ENCODE measurements at places on chromosomes 4 and X.
A peak's percentile ranks its signal among the peaks of the same experiment; 100 is the strongest.

DNA sequence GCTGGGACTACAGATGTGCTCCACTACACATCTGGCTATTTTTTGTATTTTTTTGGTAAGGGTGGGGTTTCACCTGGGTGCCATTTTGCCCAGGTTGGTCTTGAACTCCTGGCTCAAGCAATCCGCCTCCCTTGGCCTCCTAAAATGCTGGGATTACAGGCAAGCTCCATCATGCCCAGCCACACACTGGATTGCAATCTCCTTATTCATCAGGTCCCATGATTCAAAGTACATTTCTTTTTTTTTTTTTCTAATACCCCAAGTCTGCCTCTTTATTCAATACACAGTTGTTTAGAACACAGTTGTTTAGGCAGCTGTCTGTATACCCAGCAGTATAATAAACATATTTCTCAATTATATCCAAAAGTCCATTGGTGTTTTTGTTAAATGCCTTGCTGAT lies 130.3 kb upstream of the ARSJ start:
- no peak for DNase-seq

GRCh38 chr4:155487210-155487609 lies 110.4 kb upstream of the MAP9 start:
- no peak for DNase-seq

DNA sequence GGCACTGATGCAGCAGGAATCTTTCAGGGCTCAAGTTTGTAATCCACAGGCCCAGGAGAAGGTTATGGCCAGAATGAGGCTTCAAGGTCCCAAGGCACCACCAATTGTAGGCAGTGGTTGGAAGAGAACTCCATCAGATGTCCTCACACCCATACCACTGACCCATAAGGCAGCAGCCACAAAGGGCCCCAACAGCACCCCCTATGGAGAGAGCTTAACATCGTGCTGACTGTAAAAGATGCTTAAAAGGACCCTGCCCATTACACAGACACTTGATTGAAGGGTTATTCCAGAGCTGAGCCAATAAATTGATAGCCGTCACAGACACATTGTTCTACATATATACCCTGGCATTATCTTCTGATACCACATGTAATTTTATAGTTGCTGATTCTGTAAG lies 113.7 kb downstream of the SOWAHB start:
- no peak for DNase-seq

DNA sequence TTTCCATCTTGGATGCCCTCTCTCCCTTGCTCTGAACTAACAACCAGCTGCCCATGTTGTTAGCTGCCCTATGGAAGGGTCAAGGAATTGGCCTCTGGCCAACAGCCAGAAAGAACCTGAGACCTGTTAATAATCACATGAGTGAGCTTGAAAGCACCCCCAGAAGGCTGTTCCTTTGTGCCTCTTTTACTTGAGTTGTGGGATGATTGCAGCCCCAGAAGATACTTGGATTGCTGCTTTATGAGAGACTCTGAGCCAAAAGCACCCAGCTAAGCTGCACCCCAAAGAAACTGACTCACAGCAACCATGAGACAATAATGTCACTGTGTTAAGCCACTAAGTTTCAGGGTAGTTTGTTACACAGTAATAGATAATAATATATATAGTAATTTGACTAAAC lies 73.3 kb downstream of the FRYL start:
- DNase-seq, result no peak

DNA sequence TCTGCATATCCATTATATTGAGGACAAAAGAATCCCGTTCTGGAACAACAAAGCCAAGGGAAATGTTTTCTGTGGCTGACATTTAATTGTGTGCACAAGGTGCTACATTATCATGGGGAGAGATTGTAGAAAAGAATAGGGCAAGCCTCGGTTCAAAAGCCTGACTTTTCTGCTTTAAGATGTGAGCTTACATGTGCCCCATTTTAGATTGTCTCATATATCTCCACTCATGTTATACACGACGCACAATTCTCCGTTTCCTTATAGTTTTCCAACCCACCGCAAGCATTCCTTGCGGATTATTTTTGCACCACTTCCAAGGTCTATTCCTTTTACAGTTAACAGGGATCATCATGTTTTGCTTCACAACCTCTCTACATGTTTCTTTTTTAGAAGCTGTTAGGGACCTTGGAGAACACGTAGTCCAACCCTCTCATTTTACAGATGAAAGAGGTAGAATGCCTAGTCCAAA lies 99.6 kb upstream of the MAML3 start:
- no peak for DNase-seq

- DNase-seq, result no peak
These were observed 135.2 kb upstream of the EDNRA start for GRCh38 chr4:147345662-147346061.

DNA sequence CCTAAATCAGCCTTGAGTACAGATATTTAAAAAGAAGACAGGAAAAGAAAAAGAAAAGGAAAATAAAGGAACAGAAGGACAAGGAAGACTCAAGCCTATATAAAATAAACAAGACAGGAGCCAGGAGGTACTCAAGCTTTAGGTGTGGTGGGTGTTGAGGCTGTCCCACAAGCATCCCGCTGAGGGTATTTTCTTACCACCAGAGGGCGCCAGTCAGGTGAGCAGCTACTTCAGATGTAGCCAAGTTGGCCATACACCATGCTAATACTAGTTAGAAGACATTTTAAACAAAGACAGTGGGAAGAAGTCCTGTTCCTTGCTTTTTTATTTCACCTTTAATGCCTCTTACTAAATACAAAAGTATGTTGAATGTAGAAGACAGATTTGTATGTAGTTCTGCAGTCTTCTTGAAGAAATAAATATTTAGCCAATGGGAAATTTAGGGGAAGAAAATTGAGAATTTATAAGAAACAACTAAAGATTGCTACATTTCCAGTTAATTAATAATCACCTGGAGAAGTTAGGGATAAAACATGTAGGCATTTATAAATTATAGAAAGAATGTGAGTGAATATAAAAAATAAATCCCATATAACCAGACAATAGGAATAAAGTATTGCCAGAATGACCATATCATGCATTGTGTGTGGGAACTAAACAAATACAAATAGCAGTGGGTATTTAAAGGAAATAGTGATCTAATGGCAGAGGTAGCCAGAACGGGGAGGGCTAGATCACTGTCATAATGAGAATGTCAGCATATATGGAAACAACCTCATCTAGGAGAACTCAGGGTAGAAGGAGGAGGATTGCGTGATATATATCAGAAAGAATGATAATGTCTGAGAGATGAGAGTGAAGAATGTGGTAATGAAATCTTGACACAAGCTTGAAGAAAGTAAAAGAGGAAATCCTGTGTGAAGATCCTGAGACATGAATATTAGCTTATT lies 71.0 kb downstream of the MTHFD2L start:
- DNase-seq, result no peak

DNA sequence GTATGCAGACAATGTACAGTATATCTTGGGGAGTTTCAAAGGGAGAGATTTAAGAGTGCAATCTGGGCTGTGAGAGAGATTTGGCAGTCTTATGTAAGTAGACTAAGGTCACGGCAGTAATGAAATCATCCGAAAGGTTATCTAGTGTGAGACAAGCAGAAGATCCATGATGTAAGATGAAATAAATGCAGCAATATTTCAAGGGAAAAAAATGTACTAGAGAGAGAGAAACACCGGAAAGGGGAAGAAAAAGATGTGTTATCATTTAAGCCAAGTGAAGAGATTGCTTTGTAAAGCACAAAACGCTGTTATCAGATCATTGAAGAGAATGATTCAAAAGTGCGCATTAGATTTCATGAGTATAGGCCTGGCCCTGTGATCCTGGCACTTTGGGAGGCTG lies 88.4 kb upstream of the GUCY1A1 start:
- DNase-seq, result no peak

DNA sequence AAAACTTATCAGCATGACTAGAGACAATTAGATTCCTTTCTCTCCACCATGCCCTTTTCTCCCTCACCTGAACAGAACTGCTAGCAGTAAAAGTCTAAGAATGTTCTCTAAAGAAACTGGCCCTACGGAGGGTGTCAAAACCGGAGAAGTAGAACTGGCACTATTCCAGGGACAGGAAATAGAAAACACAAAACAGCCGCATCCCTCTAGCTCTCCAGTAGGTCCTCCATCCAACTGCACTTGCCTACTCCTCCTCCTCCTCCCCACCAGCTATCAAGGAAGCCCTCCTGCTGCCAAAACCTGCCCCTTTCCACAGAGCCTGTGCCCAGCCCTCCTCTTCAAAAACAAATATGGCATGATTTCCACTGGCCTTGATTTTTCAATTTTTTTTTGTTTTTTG lies 28.4 kb downstream of the FUNDC1 start:
- DNase-seq, result no peak

GRCh38 chr4:150242820-150243458 lies 164.7 kb downstream of the DCLK2 start:
- DNase-seq, result no peak

- DNase-seq, result no peak
These were observed 991.4 kb downstream of the ARAP2 start for GRCh38 chr4:35252866-35253265.

- no peak for DNase-seq
These were observed 142.8 kb downstream of the SLIT2 start for GRCh38 chr4:20394512-20394911.

DNA sequence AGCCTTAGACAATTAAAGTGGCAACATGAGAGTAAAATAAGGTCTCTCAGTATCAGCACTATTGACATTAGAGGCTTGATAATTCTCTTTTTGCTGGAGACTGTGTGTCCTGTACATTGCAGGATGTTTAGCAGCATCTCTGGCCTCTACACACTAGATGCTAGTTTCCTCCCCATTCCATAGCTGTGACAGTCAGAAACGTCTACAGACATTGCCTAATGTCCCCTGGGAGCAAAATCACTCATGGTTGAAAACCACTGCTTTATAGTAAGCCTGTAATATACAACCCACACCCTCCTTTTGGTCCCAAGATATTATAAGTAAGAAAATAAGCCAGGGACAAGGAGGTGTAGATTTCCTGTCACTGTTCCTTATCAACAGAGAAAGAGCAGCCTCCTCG lies 166.0 kb downstream of the FRMPD4 start:
- peak; percentile 7 for DNase-seq

GRCh38 chr4:79759793-79760192 lies 313.2 kb downstream of the ANTXR2 start:
- DNase-seq, result no peak

- no peak for DNase-seq
These were observed 8.5 kb downstream of the TRIM2 start for GRCh38 chr4:153212736-153213135.

GRCh38 chr4:39044956-39045826 lies 13.0 kb upstream of the TMEM156 start:
- no peak for DNase-seq

DNA sequence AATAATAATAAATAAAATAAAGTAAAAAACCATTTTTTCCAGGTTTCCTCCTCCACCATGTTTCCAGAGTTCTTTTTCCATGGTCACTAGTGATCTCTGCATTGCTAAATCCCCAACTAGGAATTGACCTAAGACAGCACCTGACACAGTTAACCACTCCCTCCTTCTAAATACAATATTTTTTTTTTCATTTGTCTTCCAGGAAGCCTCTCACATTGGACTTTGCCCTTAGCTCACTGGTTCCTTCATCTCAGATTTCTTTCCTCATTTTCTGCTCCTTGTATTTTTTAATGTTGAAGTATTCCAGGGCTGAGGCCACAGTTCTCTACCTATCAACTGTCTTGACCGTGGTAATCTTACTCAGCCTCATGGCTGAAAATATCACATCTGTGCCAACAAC lies 187.3 kb upstream of the FAM241A start:
- DNase-seq, result no peak

DNA sequence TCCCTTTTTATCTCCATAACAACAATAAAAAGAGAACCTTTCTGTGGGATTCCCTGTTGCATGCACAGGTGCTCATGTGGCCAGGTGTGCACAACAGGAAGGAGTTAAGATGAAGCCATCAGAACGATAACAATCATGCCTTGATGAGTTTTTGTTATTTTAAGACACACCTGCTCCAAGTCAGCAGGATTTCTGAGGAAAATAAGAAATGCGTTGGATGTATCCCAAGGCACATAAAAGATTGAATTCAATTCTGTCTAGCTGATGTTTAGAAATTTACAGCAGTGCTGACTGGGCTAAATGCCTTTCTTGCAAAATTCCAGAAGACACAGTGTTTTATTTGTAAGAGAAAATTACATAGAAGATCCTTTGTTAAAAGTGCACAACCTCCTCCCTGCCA lies 1678.2 kb downstream of the ARAP2 start:
- DNase-seq, result no peak

GRCh38 chr4:85218756-85219155 lies 252.3 kb upstream of the WDFY3 start:
- DNase-seq, result no peak

- DNase-seq, result no peak
These were observed 40.9 kb upstream of the CPLX1 start for GRCh38 chr4:866761-867390.

DNA sequence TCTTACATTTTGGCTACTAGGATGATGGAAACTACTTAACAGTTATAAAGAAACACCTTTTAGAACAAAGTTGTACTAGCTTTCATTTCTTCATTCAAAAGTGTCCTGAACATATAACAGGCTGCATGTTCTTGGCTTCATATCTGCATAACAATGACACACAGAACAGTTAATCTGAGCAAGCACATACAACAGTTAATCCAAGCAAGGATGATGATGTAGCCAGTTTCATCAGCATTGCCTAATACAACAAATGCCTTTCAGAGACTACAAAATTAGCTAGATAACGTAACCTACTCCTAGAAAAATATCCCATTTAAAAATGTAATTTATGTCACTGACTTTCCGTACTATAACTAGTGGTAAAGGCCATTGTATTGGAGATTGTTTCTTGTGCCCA lies 182.1 kb downstream of the SCFD2 start:
- no peak for DNase-seq

DNA sequence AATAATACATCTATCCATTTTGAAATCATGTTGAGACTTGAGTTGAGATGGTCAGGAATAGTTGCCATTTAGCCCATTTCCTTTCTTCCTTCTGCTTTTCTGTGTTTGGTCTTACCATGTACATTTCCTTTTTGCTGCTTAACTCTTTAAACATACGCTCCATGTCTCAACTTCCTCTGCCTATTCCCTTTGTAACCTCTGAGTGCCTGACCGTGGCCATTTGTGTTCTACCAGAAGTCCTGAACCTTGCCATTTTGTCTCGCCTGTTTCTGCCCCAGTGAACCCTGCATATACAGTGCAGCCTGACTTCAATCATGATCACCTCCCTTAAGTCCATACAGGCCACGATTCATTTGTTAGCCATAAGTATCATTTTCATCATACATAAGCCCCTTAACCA lies 169.0 kb downstream of the RAPGEF2 start:
- DNase-seq, result no peak

DNA sequence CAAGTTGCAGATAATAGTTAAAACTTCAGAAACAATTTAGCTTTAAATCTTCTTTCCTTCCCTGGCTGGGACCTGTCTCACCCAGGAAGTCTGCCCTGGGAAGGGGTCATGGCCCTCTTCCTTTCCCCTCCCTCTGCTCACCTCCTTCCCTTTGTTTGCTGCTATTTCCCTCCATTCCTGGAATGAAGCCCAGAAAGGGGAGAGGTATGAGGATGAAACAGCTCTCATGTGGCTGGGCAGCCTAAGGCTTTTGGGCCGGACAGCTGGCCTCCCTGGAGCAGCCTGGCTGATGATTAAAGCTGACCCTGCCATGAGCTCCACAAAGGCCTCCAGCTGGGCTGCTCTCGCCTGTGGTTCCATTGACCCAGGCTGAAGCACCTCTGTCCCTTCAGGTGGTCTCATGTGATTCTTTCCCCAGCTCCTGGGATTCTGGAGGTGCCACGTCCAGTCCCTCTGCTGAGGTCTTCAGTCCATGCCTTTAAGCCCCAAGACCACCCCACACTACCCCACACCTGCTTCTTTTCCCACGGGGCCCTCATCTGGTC lies 202.1 kb downstream of the PTTG2 start:
- DNase-seq, result no peak
